Cortex of kidney (tissue), 1 donor: ENCODE measurements at places on chromosomes 2 and 18.

- DNase-seq: no peak
Observed at GRCh38 chr18:67581178-67581577, 64.7 kb upstream of the DSEL start.

DNA sequence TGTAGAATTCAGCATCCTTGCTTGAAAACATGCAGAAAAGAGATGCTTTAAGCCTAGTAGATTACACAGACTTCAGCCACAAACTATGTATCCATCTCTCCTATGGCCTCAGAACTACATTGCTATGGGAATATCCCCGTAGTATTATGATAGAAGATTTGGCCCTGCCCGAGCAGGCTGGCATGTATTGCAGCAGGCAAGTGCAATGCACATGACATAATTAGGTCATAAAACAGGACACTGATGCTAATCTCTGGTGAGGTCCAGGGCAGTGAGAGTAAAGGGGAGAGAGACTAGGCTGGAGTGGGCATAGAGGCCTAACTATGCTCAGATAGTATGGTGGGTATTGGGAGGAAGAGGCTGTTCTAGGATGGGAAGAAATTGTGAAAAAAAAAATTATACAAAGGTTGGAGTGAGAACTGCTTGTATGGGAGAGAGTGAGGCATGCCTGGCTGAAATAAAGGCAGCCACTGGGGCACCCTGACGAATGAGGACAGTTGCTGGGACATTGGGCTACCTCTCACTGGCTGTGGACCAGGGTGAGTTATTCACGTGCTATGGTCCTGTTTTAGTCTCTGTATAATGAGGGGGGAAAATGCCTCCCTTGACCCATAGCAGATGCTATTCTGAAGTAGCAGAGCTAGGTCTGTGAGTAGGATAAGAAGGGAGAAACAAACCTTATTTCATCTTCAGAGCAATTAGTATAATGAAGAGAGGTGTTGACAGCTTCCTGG lies 1.6 kb upstream of the PLA2R1 start:
- no peak for DNase-seq

GRCh38 chr18:3741333-3741732 lies 291.4 kb downstream of the TGIF1 start:
- no peak for DNase-seq

DNA sequence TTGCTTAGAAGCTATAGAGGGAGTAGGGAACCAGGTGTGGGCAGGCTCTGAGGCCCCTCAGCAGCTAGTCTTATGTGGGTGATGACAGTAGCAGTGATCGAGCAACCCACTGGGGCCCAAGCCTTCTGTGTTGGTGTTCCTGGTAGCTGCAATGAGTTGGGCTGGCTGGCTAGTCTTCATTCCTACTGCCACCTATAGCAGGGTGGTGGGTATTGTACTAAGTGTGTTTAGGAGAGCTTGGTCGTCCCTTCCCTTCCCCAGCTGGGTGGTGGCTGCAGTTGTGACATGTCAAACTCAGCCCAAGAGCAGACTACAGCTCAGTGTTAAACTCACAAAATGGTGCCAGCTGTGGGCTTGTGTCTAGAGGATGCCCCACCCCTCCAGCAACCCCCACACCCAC lies 486.1 kb upstream of the UBE2E3 start:
- DNase-seq: no peak

DNA sequence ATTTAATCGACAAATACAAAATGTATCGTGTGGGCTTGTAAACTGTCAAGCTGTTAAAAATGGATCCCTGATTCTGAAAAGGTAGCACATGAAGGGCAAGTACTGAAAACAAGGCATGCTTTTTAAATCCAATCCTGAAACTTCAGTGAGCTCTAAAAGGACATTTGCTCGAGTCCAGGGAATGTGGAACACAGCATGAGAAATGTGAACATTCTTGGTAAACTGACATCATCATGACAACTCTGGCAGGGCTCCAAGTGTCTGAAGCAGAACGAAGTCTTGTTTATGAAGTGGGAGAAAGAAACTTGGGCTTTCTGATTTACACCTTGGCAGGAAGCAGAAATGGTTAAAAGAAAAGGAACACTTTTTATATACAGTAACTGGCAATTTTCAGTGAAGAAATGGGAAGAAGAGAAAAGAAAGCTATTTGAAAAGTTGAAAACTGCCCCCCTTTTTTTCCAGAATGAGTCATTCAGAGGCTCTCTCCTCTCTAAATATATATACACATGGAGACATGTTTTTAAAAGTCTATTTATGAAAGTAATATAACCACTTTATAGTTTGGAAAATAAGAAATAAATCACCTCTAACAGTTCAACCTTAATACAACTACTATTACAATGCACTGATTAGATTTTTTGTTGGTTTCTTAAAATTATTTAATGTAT lies 120.8 kb downstream of the GAREM1 start:
- DNase-seq: no peak

- DNase-seq: no peak
Observed at GRCh38 chr2:237492137-237492890, 5.3 kb downstream of the MLPH start.

- no peak for DNase-seq
Observed at GRCh38 chr2:26587994-26588393, 53.2 kb downstream of the CIB4 start.

GRCh38 chr2:7004636-7005035 lies 87.4 kb downstream of the RNF144A start:
- no peak for DNase-seq

DNA sequence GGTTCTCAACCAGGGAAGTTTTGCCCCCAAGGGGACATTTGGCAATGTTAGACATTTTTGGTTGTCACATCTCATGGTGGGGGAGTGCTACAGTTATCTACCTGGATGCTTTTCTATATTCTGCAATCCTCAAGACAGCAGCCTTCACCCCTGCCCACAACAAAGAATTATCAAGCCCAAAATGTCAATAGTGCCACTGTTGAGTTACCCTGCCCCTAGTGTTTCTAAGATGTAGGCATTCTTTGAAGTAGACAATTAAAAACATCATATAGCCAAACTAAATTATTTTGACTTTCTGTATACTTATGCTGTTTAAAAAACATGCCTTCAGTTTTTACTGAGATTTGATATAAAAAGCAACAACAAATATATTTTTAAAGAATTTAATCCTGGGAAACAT lies 48.0 kb downstream of the ABI2 start:
- no peak for DNase-seq

DNA sequence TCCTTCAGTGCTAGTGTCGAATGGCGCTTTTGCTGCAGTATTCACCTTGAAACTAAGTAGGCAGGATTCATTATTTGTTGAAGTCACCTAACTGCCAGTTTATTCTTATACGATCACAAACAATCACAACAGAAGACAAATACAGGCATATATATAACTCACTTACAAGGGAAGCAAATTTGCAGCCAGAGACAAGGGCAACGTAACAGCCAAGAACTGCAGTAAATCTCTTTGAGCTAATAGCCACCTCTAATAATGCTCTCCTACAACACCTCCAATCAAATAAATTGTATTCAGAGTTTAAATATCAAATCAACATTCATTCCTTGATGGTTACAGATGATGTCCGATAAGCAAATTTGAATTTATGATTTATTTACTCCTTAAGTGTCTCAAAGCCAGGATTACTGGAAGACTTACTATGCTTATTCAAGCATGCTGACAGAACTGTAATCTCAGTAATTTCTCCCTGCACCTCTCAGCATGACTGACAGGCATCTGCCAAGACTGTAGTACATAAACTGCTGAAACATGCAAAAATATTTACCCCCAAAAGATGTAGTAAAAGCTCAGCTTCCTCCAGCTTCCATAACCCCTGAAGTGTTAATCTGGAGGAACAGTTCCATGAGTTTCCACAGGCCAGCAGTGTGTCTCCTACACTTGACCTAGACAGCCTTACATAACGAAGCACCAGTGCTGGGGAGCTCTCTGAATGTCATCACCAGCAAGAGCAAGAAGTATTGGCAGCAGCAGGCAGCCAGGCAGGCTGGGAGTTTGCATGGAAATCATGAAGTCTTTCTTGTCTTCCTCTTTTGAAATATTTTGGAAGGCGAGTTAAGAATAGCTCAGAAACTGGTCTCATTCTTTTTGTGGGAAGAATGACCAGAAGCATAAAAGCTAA lies 20.9 kb upstream of the SCN1A start:
- DNase-seq: no peak

DNA sequence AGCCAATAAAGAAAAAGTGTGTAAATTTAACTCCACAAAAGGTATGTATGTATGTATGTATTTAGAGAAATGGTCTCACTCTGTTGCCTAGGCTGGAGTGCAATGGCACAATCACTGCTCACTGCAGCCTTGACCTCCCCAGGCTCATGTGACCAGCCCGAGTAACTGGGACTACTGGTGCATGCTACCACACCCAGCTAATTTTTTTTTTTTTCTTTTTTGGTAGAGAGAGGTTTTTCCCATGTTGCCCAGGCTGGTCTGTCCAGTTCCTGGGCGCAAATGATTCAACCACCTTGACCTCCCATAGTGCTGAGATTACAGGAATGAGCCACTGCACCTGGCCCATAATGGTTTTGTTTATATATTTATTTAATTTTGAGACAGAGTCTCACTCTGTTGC lies 67.1 kb downstream of the CERKL start:
- no peak for DNase-seq

GRCh38 chr2:67716895-67717396 lies 319.8 kb downstream of the ETAA1 start:
- DNase-seq: no peak

- DNase-seq: no peak
Observed at GRCh38 chr18:34972765-34973414, 68.3 kb upstream of the MAPRE2 start.

GRCh38 chr2:170578606-170579005 lies 136.5 kb upstream of the SP5 start:
- DNase-seq: no peak

DNA sequence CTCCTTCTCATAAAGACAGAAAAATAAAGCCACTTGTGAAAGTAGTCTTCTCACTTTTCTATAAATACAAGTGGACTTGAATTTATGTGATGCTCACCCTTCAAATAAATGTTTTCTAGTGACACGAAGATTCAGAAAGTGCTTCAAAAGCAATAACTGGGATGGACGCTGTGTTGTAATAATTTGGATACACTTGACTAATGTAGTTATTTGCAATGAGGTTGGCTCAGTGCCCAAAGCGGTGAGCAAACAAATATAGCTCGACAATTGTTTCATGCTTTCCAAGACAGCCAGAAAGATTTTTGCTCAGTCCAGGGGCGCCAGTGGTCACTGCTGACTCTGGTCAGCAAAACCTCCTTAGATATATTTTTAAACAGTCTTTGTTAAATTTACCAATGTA lies 278.6 kb upstream of the KLHL14 start:
- no peak for DNase-seq

- no peak for DNase-seq
Observed at GRCh38 chr18:41771973-41772372, 183.1 kb upstream of the PIK3C3 start.

GRCh38 chr2:177810906-177811305 lies 261.7 kb downstream of the PDE11A start:
- DNase-seq: no peak

GRCh38 chr2:141021611-141022010 lies 1109.2 kb downstream of the LRP1B start:
- DNase-seq: no peak

DNA sequence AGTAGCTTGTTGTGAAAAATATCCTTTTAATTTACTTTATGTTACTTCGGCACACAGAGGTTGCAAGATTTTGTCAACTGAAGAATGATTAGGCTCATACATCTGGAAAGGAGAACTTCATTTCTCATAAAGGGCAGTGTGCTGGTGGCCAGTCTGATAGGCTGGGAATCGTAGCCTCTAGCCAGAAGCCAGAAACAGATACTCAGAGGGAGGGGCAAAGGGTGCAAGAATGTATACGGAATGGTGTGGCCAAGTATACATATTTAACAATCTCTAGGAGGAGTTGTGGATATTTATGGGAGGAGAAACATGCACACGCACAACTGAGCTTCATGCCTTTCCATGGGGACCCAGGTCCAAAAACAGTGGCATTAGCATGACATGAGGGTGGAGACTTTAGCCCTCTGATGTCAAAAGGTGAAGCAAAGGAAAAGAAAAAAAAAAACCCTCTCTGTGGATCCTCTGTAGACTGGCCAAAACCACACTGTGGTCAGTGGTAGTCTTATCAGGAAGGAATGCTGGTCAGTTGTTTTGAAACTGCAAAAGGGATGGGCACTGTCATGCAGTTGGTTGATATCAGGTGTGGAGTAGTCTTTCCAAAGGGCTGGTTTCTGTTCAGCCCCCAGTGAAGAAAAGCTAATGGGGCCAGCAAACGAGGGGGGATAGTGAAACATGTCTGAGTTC lies 34.9 kb upstream of the APCDD1 start:
- DNase-seq: no peak

DNA sequence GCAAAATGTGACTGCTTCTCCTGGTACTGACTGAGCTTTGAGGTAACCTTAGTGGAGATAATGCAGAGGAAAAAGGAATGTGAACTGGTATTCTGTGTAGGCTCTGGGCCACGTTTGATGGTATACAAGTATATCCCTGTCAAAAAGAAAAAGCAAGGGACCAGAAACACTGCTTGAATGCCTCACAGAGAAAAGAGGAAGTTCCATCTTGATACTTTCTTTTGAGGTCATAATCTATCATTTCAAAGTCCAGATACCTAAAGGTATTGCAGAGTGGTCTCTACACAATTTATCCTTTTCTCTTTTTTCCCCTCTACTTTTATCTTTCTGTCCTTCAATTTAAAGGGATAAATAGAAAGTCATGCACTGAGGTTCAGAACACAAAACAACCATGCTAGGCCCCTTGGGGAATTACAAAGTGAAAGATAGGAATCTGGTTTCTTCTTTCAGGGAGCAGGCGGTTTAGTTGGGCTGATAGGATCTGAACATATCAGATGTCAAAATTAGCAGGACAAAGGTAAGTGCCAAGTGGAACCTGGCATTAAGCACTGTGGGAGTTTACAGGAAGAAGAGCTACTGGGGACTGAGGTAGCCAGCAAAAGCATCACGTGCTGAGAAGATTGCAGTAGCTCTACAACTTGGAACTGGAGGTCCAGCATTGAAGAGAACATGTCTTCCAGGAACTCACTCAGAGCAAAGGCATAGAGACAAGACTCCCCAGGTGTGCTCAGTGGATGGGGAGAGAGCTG lies 121.2 kb downstream of the LYPD6 start:
- DNase-seq: no peak

DNA sequence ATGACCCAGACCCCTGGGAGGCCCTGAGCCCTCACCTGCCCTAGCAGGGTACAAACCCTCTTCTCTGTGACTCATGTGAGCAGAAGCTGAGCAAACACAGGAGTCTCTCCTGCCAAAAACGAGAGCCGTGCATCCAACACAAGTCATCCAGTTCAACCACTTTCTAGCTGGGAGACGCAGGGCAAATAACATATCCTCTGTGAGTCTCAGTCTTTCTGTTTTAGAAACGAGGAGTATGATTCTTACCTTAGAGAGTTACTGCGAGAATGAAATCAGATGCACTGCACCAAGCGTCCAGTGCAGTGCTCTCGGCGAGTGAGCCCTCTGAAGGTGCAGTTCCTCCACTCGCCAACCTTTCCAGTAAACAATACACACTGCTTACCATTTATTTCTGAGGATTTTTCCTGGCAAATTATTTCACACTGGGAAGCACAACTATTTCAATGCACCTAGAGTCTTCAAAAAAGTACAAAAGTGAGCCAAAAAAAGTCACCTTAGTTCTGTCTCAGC lies 331.8 kb upstream of the MYT1L start:
- no peak for DNase-seq
